ENCODE measurements at places on chromosomes 11 and 22.

DNA sequence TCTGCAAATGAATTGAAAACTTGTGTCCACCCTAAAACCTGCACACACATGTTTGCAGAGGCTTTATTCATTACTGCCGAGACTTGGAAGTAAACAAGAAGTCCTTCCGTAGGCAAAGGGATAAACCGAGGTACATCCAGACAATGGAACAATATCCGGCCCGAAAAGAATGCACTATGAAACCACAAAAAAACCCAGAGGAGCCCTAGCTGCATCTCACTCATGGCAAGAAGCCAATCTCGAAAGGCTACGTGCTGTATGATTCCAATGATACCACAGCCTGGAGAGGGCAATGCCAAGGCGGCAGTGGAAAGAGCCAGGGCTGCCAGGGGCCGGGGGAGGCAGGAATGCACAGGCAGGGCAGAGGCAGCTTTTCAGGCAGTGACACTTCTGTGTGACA lies 3.2 kb upstream of the MRPL23 start:
- no peak for DNase-seq

DNA sequence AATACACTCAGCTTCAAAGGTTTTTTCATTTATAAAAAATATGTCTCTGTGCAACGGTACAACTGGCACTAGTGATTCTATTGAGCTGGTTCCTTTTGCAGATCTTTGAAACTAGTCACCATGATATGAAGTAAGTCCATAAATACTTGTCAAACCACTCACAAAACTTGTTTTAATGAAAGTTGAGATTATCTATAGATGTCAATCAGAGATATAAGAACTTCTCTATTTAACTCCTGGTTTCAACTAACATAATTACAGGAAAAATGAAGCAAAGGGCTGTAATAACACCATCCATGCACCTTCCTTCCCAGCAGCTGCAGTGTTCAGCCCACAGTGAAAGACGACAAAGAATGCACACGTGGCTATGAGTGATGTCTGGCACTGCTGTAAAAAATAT lies 44.7 kb downstream of the TMEM123 start:
- DNase-seq: no peak

- peak; percentile 93 for DNase-seq
These were observed 199.0 kb downstream of the GRIK4 start for GRCh38 chr11:120710354-120711131.

DNA sequence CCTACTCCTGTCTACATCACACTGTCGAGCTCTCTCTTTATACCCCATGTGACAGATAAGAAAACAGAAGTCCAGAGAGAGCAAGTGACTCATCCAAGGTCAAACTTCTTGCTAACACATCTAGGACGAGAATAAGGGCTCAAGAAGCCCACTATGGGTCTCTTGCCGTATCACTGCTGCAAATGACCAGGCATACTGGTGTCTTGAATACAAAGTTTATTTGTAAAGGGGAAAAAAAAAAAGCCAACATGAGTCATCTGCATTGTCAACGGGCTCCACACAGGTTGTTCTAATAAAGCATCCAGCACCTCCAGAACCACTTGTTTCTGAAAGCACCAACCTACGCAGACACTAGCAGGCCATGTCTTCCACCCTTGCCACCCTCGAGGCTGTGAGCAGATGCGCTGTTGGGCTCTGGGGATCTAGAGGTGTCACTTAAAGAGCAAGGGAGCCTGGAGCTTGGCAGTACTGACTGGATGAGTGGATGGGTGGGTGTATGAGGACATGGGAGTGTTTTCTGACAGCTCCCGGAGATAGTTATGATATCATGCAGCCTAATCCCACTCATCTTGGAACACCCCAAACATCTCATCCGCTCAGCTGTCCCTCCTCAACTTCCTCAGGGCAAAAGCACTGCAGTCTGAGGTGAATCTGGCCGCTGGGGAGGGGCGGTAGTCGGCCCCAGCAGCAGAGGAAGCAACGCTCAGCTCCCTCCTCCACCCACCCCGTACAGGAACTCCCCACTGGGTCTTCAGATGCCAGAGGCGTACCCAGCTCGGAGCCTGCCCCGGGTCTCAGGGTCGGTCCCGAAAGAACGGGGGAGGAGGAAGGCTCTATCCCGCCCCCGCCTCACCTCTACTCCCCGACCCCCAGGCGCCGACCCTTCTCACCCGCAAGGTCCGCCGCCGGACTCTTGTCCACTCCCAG lies 1.0 kb downstream of the SMCO4 start:
- peak; percentile 34 for DNase-seq

- peak; percentile 71 for DNase-seq
These were observed 101.0 kb downstream of the PDE2A start for GRCh38 chr11:72573072-72573854.

Measured in AG08395 (cell line).